ENCODE measurements at places on chromosomes 6 and 20.
A peak's percentile ranks its signal among the peaks of the same experiment; 100 is the strongest.

DNA sequence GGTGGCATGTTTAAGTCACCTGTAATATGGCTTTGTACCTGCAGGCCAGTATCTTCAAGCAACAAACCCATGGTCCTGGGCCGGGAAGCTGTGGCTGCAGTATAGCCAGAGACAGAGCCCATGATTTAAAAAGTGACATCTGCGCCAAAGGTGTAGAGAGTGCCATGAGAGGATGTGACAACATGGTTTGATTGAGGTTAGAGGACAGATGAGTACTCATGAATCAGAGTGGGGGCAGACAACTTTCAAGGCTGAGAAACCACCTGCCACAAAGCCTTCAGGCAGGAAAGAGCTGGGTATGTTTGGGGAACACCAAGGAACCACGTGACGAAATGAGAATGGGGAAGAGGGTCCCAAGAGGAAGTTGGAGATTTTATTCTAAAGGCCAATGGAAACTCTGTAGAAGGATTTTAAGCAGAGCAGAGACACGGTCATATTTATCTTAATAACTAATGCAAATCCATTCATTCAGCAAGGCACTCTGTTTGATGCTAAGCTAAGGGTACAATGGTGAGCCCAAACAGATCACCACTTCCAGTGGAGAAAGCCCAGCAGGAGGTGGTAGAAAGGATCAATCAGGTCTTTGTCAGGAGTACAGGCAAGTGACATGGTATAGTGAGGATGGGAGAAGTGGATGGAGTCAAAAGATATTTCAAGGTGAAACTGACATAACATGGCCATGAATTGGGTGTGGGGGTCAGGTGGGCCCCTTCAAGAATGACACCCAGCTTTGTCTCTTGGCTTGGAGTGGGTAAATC is 3.4 kb upstream of the MICAL1 start:
- peak; percentile 41 for DNase-seq

- DNase-seq: no peak
Observed at GRCh38 chr6:25697537-25698340, 45.7 kb downstream of the SCGN start.

DNA sequence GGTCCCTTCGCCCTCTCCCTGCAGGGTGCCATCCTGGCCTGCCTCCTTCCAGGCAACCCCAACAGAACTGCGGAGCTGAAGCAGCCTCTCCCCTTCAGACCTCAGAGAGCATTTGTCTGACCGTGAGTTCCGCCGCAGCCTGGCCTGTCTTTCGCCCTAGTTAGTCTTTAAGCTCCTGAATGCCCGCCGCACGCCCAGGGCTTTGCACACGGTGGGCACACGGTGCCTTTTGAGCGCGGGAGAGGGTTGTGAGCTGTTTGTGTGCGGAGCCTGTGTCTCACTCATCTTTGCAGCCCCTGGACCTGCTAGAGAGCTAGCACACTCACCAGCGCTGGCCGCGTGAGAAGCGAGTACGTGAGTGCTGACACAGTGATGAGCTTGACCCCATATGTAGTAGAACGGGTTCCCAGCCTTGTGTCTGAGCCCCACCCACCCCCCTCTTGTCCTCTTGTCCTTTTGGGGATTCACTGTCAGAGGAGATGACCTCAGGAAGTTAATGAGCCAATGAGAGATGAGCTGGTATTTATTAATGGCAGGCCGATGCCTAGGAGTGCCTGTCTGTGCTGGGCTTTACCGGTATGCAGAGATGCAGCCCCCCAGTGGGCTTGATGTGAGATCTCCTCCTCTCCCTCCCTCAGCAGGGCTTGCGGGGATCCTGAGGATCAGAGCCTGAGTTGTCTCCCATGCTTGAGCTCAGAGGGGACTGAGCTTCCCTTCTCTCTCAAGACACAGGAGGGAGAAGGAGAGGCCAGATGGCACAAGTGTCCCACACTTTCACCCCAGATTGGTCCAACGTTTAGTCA is 249.2 kb downstream of the FARS2 start:
- no peak for DNase-seq

- no peak for DNase-seq
Observed at GRCh38 chr6:169970306-169970988, 219.0 kb downstream of the ERMARD start.

DNA sequence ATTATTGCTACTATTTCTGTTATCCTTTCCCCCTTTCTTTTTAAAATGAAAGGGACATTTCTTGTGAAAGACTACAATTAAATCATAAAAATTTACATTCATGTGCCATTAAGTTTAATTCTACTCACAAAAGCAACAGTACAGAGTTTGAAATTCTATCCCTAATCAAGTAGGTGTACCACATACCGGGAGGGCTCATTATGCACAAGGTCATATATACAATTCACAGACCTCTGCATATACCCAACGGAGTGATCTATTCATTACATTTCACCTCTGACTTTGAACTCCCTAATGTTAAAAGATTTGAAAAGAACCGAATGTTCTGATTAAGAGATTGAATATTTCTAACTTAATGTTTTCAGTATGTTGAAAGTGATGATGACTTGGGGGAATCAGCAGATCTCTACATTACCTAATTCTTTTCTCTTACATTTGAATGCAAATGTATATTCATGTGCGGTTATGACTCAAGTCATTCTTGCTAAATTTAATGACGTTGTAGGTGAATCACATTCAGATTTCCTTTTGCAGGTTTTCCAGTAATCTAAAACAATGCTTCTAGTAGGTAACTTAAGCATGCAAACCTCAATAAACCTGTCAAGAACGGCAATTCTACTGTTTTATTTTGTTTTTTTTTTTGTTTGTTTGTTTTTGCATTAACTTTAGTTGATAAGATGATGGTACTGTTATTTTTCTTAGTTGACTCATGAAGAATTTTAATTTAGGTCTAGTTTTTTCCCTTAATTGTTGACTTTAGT is 7.3 kb downstream of the EYA4 start:
- DNase-seq: no peak

DNA sequence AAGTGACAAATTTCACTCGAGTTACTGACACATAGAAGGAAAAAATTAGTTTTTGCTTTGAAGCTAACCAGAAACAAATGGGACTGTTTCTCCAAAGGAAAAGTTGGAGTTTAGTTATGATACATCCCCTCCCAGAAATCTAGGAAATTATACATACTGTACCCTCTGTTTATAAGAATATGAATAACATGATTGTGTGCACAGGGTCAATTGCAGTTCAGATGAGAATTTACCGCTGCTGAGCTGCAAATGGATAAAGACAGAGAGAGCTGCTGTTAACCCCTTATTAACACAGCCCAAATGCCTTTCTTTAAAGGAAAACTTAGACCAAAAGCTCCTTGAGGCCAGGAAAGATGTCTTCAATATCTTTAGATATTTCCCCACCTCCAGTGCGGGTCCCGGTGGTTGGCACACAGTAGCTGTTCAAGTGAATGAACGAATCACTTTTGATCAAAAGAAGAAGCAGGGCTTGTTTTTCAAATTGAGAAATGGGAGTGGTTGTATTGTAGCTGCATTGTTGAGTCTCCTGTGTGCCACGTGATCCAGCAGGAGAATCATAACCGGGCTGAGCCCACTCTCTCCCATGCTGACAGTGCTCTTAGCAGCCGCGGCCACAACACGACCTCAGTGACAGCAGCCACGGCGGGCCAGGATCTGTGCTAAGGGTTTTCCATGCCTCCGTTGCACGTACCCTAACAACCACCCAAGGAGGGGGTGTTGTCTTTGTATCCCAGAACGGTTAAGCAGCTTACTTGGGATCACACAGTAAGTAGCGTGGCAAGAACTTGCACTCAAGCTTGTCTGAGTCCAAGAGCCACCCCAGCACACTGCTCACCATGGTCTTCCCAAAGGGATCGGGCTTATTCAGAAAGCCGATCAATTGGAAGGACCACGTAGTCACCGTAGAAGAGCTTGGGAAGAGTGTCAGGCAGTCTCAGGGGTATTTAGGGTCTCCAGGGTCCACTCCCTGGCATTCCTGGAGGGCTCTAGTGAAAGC is 53.5 kb upstream of the BMP6 start:
- no peak for DNase-seq

DNA sequence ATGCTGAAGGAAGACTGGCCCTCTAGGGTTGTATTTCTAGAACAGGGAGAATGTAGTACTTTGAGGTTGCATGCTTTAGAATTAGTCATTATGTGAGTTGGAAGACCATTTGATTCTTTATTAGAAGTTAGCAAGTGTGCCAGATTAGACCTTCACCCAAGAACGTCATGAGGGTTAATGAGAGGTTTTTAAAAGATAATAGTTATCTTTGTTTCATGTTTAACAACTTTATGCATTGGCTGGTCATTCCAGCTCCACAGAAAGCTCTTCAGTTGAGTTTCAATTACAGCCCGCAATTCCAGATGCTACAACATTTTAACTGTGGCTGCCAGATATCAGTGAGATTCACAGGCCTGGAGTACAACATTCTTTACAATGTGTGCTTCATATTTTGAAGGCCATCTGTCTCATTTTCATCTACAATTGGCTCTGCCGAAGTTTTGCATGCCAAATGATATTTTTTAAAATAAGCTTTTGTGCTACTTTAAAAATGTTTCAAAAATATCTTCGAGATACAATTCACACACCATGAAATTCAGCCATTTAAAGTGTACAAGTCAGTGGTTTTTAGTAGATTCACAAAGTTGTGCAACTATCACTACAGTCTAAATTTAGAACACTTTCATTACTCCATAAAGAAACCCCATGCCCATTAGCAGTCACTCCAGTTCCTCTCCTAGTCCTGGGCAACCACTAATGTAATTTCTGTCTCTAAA is 61.1 kb upstream of the FBXO30 start:
- DNase-seq: no peak

DNA sequence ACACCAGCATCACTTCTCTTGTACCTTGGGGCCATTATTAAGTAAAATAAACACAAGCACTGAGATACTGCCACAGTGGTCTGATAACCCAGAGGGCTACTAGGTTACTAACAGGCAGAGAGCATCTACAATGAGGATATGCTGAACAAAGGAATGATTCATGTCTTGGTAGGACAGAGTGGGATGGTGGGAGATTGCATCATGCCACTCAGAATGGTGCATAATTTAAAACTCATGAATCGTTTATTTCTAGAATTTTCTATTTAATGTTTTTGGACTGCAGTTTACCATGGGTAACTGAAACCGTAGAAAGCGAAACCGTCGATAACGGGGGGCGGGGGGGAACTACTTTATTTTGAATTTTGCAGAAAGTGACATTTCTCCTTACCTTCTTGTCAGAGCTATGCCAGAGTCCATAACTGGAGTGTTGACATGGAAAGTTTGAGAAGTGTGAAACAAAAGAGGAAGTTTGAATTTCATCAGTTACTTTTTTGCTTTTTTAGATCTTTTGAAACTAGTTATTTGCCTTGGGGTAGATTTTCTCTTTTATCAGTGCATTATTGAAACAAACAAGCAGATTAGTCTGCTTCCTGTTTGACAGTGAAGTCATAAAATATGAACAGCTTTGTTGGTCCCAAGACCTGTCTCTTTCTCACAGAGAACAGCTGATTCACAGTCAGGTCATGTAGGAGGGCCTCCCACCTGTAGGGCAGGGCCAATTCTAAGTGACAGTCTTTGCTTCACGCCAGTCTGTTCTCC is 124.9 kb downstream of the KLHL32 start:
- DNase-seq: peak; percentile 35

DNA sequence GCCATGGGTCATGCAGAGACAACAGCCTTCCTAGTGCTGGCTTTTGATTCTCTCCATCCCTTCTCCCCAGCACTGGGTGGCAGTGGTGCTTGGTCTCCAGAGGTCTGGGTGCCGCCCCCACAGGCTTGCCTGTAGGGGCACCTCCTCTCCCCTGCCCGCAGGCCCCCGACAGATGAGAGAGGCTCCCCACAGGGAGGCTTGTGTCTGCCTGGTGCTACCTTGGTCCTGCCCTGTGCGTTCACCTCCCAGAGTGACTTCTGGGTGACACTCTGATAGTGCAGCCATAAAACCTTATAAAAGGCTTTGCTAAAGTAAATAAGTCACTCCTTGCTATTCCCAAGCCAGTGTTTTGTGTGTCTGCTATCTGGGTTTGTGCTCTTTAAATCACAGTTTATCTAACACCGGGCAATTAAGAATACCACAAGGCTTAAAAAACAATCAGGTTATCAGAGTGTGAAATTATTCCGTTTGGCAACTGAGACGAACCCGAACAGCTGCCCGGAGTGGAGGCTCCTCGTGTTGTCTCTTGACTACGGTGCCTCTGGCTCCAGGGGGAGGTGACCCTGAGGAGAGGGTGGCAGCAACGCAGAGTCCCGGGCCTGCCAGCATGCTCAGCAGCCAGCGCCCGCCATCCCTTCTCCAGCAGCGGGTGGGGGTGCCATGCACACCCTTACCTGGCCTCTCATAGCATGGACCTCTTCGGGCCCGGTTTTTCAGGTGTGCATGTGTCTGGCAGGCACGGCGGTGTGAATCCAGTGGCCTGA is 5.4 kb upstream of the C20orf204 start:
- no peak for DNase-seq

DNA sequence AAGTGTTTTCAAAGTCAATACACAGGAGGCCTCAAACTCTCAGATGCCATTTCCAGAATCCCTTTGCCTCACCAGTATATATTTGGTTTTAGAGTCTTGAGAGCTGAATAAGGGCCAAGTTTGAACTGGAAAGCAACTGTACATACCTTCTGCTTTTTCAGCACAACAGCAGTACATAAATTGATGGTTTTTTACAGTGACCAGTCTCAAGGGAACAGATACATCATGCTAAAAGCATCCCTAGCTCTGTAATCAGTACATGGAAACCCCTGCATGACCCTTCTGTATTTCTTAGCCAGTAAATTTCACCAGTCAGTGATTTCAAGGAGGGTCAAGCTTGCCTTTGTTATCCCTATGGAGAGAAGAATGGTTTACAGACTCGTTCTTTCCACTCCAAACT is 40.6 kb upstream of the ECHDC1 start:
- DNase-seq: no peak

GRCh38 chr6:144384427-144384826 is 99.3 kb downstream of the UTRN start:
- DNase-seq: no peak

DNA sequence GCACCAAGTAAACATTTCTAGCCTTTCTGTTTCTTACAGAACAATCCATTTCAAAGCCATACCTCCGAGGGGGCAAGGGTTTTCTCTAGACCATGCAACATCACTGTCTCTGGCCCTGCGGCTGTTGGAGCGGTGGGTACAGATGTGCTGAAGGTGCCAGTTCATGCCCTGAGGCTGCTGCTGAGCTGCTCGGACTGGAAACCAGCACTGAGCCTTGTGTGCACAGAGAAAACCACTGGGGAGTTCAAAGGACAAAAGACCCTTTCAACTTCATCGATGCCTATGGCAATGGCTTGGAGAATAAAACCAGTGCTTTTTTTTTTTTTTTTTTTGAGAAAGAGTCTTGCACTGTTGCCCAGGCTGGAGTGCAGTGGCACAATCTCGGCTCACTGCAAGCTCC is 93.3 kb upstream of the IYD start:
- no peak for DNase-seq

- no peak for DNase-seq
Observed at GRCh38 chr6:48736501-48737206, 625.7 kb upstream of the PTCHD4 start.

GRCh38 chr20:47502271-47503239 is 868 bp downstream of the NCOA3 start:
- peak; percentile 19 for DNase-seq

- peak; percentile 78 for DNase-seq
Observed at GRCh38 chr6:43771858-43772680, 2.1 kb downstream of the VEGFA start.

GRCh38 chr6:111238464-111239119 is 151.3 kb downstream of the SLC16A10 start:
- no peak for DNase-seq

- DNase-seq: no peak
Observed at GRCh38 chr6:99378636-99379035, 15.4 kb downstream of the COQ3 start.

All from stimulated activated CD4-positive, alpha-beta T cell treated with anti-CD3 and anti-CD28 coated beads, Interleukin-1b, Interleukin-23, amount 100 ng/mL, for 48 hours (primary cell).